Bronchial epithelial cell (primary cell): ENCODE measurements at places on chromosomes 3 and 15. TPM values are rescaled to one million over a fixed set of nuclear protein-coding genes. Genes with fewer than 3 reads are reported as not detected.

Gene ERICH6
- under 0.01 TPM in 1 of 2 replicates, not detected in the other for total RNA-seq

Gene ZMAT3
- 12.2 and 15.3 TPM in 2 replicates for total RNA-seq

Gene CCR3
- total RNA-seq: under 0.01 TPM in 1 of 2 replicates, not detected in the other

Gene NEK10
- 1.0 and 1.1 TPM in 2 replicates for total RNA-seq

Gene SH2D7
- total RNA-seq: not detected in 2 replicates

Gene INSYN1
- under 0.01 and 1.2 TPM in 2 replicates for total RNA-seq

Gene THSD4
- 11.5 and 14.5 TPM in 2 replicates for total RNA-seq

Gene LRRC31
- total RNA-seq: not detected in 2 replicates

Gene MEX3B
- 0.64 and 0.79 TPM in 2 replicates for total RNA-seq

Gene PRR20G
- total RNA-seq: not detected in 2 replicates

Gene LIPH
- 1.8 and 5.6 TPM in 2 replicates for total RNA-seq

Gene C15orf39
- total RNA-seq: 2.1 and 2.2 TPM in 2 replicates

Gene ENTPD3
- 8.4 and 18.1 TPM in 2 replicates for total RNA-seq

Gene NANOGP8
- not detected in 2 replicates for total RNA-seq

Gene GORASP1
- 17.9 and 24.6 TPM in 2 replicates for total RNA-seq

Gene FAM227B
- 2.1 and 2.7 TPM in 2 replicates for total RNA-seq

Gene ZBED2
- 6.3 and 8.2 TPM in 2 replicates for total RNA-seq

Gene TRPM1
- under 0.01 and 0.13 TPM in 2 replicates for total RNA-seq

Gene SNURF
- 4.7 and 37.9 TPM in 2 replicates for total RNA-seq

Gene ADIPOQ
- not detected in 2 replicates for total RNA-seq

Gene SPSB4
- total RNA-seq: 0.26 and 0.38 TPM in 2 replicates

Gene SERINC4
- total RNA-seq: 0.13 TPM in 1 of 2 replicates, not detected in the other

Gene TMEM42
- 17.1 and 25.7 TPM in 2 replicates for total RNA-seq

Gene CHRM5
- total RNA-seq: not detected in 2 replicates

Gene ZNF80
- not detected in 2 replicates for total RNA-seq

Gene SLC2A2
- total RNA-seq: not detected in 2 replicates

Gene ANXA2
- total RNA-seq: 4,627 and 5,325 TPM in 2 replicates

Gene RBMS3
- 3.4 and 5.9 TPM in 2 replicates for total RNA-seq

Gene PTX3
- 0.90 and 4.2 TPM in 2 replicates for total RNA-seq

Gene C3orf18
- total RNA-seq: 1.2 and 3.2 TPM in 2 replicates

Gene GCNT3
- total RNA-seq: 8.2 and 37.5 TPM in 2 replicates

Gene MKRN2OS
- total RNA-seq: 2.1 and 3.7 TPM in 2 replicates

Gene CADPS
- total RNA-seq: 1.3 TPM in 1 of 2 replicates, not detected in the other

Gene EIF5A2
- total RNA-seq: 9.5 and 15.2 TPM in 2 replicates

Gene MCTP2
- total RNA-seq: 15.9 and 20.0 TPM in 2 replicates

Gene MKRN3
- total RNA-seq: not detected in 2 replicates

Gene MUC20
- total RNA-seq: 1.6 and 6.8 TPM in 2 replicates

Gene AHSG
- total RNA-seq: 0.13 TPM in 1 of 2 replicates, not detected in the other

Gene GADL1
- total RNA-seq: not detected in 2 replicates

Gene IQGAP1
- total RNA-seq: 163 and 276 TPM in 2 replicates

Gene OR5K1
- not detected in 2 replicates for total RNA-seq

Gene BFSP2
- not detected in 2 replicates for total RNA-seq

Gene COL8A1
- 2.7 and 3.9 TPM in 2 replicates for total RNA-seq

Gene TFRC
- 70.4 and 106 TPM in 2 replicates for total RNA-seq

Gene SPINT1
- 145 and 191 TPM in 2 replicates for total RNA-seq

Gene ZMYND10
- 0.13 and 0.53 TPM in 2 replicates for total RNA-seq

Gene CHRFAM7A
- total RNA-seq: under 0.01 and 0.51 TPM in 2 replicates

Gene UMPS
- 21.8 and 31.3 TPM in 2 replicates for total RNA-seq

Gene XYLB
- total RNA-seq: 1.5 and 2.1 TPM in 2 replicates

Gene ZNF592
- total RNA-seq: 2.6 and 4.1 TPM in 2 replicates

Gene SLC22A14
- 0.26 and 0.64 TPM in 2 replicates for total RNA-seq

Gene LRRC3B
- not detected in 2 replicates for total RNA-seq

Gene TMEM207
- not detected in 2 replicates for total RNA-seq

Gene LRRC15
- total RNA-seq: not detected in 2 replicates

Gene GOLGA8H
- 0.13 TPM in 1 of 2 replicates, not detected in the other for total RNA-seq

Gene SUSD5
- not detected in 2 replicates for total RNA-seq

Gene CPEB1
- under 0.01 TPM in 2 replicates for total RNA-seq

Gene DNASE1L3
- 2.3 TPM in 1 of 2 replicates, not detected in the other for total RNA-seq

Gene CTXND1
- not detected in 2 replicates for total RNA-seq
